Fibroblast of skin of right quadriceps (primary cell): ENCODE measurements at places on chromosomes 11 and 22.
A peak's percentile ranks its signal among the peaks of the same experiment; 100 is the strongest.

- no peak for DNase-seq
Measured at GRCh38 chr11:124307093-124307492, 6.7 kb downstream of the OR8D1 start.

DNA sequence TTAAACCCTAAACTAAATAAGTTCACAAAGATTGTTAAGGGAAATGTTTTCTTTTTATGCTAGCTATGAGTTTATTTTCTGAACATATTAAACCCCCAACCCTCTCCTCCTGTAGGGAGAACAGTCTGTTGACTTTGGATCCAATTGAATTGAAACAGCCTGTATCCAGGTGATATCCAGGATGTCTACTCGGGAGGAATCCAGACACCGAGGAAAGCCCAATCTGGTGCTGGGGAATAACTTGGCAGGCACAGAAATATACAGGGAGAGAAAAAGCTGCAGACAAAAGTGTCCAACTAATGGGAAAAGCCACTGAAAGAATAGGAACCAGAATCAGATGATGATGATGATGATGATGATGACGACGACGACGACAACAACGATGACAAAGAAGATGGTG lies 93.9 kb upstream of the API5 start:
- DNase-seq, result no peak

GRCh38 chr11:103959279-103959942 lies 77.0 kb upstream of the DDI1 start:
- peak; percentile 84 for DNase-seq

- no peak for DNase-seq
Measured at GRCh38 chr22:40552070-40552469, 84.4 kb downstream of the MRTFA start.

- DNase-seq, result no peak
Measured at GRCh38 chr11:117459123-117459978, 131.7 kb downstream of the CEP164 start.

DNA sequence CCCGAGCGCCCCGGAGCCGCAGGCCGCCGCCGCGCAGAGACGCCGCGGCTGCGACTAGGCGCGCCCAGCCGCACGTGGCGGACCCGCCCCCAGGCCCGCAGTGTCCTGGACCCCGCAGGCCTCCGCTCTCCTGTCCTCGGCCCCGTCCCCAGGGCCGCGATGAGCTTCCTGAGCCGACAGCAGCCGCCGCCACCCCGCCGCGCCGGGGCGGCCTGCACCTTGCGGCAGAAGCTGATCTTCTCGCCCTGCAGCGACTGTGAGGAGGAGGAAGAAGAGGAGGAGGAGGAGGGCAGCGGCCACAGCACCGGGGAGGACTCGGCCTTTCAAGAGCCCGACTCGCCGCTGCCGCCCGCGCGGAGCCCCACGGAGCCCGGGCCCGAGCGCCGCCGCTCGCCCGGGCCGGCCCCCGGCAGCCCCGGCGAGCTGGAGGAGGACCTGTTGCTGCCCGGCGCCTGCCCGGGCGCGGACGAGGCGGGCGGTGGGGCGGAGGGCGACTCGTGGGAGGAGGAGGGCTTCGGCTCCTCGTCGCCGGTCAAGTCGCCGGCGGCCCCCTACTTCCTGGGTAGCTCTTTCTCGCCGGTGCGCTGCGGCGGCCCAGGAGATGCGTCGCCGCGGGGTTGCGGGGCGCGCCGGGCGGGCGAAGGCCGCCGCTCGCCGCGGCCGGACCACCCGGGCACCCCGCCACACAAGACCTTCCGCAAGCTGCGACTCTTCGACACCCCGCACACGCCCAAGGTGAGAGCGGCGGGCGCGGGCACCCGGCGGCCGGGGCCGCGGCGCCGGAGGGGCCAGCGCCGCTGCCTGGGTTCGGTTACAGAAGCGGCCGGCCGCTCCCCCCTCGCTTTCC lies 528 bp downstream of the WEE1 start:
- DNase-seq, result no peak

- DNase-seq, result peak; percentile 33
Measured at GRCh38 chr11:4087551-4087950, 7.0 kb upstream of the RRM1 start.

GRCh38 chr11:10494636-10495463 lies 39.8 kb downstream of the AMPD3 start:
- DNase-seq, result no peak

GRCh38 chr11:44130751-44131150 lies 35.3 kb downstream of the EXT2 start:
- no peak for DNase-seq

DNA sequence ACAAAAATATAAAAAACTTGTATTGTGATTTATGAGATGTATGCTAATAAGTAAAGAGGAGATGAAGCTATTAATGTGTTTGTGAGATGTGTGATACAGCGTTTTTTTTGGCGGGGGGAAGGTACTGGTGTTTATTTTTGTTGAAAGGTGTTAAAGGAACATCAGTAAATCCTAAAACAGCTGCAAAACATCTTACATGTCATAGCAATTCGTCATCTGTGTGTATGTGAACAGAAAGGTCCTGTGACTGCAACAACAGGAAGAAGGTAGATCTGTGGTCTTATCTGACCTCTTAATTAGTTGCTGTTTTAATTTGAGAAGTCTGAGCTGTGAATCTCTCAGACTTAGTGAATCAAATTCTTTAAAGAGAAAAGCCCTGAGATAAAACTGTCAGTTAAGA lies 1041.1 kb downstream of the JRKL start:
- DNase-seq, result no peak

DNA sequence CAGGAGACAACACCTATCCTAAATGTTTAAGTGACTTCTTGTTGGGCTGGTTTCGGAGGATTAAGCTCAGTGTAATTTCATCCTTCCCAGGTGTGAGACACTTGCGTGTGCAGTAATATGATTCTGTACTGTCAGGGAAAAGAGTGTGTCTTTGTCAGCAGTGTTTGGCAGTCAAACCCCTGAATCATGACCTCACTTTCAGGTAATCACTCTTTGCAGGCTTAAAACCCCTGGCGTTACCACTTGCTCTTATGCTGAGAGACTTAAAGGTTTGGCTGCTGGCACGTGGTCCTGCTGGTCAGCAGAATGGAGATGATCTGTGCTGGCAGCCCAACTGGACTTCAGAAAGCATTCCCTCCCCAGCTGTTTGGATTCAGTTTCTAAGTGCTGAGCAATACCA lies 56.1 kb downstream of the APIP start:
- no peak for DNase-seq

GRCh38 chr11:10125522-10126133 lies 168.4 kb downstream of the SBF2 start:
- peak; percentile 51 for DNase-seq

- no peak for DNase-seq
Measured at GRCh38 chr22:24069721-24070120, 58.6 kb downstream of the CABIN1 start.

DNA sequence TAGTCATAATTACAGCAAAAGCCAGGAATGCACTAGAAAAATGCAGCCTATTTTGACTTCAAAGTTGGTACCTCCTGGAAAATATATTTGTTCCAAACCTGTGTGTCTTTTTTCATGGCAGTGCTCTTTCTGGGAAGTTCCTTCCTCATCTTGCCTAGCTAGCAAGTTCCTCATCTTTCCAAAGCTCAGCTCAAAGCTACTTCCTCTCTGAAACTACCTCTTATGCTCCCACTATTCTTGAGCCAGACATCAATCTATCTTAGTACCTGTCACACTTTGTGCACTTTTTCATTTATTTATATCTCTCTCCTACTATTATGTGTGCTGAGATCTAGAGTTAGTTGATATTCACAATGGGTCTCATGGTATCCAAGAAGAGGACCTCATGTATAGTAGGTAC lies 191.6 kb upstream of the CCDC90B start:
- no peak for DNase-seq

GRCh38 chr11:111189466-111189865 lies 56.1 kb upstream of the POU2AF2 start:
- DNase-seq, result peak; percentile 32

GRCh38 chr11:129853518-129854231 lies 38.0 kb downstream of the TMEM45B start:
- no peak for DNase-seq

DNA sequence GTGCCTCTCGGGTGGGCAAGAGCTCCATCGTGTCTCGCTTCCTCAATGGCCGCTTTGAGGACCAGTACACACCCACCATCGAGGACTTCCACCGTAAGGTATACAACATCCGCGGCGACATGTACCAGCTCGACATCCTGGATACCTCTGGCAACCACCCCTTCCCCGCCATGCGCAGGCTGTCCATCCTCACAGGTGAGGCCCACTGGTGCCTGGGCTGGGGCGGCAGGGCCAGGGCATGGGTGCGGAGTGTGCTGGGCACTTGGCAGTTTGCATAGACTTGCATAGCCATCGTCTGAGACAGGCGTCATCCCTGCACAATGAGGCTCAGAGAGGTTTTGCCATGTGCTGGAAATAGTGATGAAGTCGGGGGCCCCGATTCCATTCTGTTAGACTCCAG lies 6.3 kb downstream of the RASD2 start:
- no peak for DNase-seq
